ENCODE measurements at places on chromosomes 11 and 22.
A peak's percentile ranks its signal among the peaks of the same experiment; 100 is the strongest.

DNA sequence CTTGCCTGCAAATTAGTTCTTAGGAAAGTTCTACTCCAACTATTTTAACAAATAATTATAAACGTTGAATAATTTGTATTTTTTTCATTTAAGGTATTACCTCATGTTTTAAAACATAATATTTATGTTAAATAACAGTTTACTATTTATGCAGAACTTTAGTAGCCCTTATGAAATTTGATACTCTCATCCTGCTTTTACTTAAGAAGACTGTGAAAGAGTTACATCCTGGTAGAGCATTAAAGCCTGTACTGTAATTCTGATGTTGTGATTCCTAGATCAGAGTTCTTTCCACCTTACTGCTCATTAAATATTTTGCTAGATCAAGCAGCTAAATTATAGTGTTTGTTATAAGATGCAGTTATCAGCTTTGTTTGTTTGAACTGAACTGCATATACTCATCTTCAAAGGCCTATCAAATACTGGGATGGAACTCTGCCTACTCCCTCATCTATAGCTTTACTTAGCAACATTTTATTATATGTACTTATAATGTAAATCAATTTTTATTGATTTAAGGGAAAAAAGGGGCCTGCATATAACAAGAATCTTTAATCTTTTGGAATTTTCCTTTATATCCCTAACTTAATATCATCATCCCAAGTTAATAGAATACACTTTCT lies 304.2 kb downstream of the DYNC2H1 start:
- no peak for DNase-seq

DNA sequence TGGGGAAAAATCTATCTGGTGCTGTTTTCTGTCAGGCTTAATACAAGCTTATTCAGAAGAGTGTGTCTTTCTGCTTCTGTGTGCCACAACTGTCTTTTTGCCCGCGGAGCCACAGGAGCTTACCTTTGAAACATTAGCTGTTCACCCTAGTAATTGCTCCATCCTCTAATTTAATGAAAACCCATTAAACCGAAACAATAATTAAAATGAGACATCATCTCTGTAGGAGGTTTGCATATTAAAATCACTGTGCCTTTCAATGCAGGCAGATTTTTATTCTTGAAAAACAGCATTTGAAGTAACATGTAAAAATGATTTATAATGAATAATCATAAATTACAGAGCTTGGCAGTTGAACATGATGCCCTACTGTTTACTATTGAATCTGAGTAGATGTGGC lies 102.3 kb downstream of the NELL1 start:
- DNase-seq = no peak

DNA sequence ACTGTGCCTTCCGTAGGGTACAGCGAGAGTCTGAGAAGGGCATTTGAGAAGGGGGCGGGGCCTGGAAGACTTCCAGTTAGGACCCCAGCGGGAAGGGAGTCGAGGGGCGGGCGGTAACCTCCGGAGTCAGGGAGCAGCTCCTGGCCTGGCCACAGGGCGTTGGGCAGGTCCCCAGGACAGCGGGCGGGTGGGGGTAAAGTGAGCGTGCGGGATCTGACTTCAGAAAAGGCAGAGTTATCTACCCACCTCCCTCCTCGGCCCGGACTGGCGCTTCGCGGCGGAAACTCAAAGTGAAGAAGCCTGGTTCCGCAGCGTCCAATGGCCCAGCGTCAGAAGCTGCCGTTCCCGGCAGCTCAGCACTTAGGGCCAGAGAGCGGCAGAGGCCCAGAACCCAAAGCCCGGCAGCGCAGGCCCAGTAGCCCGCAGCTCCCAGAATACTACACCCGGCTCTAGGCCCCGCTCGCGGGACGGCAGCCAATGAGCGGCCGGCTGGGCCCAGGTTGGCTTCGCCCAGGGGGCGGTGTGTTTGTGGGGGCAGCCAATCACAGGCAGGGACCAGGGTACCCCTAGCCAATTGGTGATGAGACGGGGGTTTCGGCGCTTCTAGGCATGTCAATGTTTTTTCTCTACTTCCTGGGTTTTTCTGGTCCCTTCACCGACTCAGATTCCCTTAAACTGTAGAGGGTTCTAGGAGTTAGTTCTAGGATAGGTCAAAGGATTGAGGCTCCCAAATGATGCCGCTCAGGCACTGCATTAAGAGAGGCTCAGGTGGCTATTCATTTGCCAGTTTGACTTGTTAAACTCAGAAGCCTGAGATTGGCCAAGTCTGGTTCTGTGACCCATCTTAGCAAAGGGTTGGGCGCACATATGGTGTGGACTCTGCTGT lies at the start of gene TRIM68:
TSS of gene TRIM68 (minus strand) at position 451 of the 886 bp plus-strand sequence. CDS start 2,727 bp downstream, outside the sequence.
- DNase-seq = peak; percentile 94

- DNase-seq = no peak
Measured at GRCh38 chr11:91264481-91264880, 960.1 kb upstream of the FAT3 start.

GRCh38 chr11:103870821-103871309 lies 165.6 kb upstream of the DDI1 start:
- DNase-seq = no peak

GRCh38 chr22:34804604-34805003 lies 261.4 kb upstream of the ISX start:
- DNase-seq = no peak

DNA sequence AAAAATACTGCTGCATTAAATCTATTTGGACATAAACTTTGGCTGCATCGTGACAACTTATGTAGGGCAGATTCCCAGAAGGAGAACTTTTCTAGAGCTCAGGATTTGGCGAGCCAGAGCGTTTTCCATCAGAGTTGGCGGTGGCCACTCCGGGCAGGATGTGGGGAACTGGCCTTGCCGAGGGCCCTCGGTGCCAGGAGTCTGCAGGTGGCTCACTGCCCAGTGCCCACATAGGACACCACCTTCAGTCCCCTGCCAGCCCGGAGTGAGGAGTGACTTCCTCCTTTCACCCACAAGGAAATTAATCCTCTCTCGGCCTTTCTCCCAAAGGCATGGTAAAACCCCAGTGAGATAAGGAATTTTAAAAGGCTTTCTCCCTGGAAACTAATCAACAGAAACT lies 1.6 kb upstream of the LGALS2 start:
- no peak for DNase-seq

- no peak for DNase-seq
Measured at GRCh38 chr11:2191883-2192282, 20.3 kb upstream of the TH start.

DNA sequence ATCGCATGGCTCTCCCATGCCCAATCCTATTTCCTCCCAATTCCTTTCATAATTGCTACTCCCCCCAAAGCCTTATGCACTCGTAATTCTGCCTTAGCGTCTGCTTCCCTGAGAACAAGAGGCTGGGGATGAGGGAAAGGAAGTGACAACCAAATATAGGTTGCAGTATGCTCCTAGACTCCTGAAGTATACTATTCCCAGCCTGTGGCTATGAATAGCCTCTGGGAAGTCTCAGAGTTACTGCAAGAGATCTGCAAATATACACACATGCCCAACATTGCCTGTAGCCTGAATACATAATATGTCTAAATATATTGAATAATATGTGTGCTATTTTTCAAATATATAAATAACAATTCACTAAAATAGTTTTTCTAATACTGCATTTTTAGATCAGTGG lies 96.1 kb upstream of the CD44 start:
- DNase-seq = no peak

- no peak for DNase-seq
Measured at GRCh38 chr11:8788616-8789015, 106.0 kb downstream of the RPL27A start.

GRCh38 chr11:112363527-112363926 lies 102.9 kb upstream of the PLET1 start:
- DNase-seq = no peak

GRCh38 chr22:43310311-43310710 lies 32.9 kb downstream of the SCUBE1 start:
- DNase-seq = no peak

GRCh38 chr22:29044657-29045176 lies 16.9 kb downstream of the C22orf31 start:
- DNase-seq = no peak

DNA sequence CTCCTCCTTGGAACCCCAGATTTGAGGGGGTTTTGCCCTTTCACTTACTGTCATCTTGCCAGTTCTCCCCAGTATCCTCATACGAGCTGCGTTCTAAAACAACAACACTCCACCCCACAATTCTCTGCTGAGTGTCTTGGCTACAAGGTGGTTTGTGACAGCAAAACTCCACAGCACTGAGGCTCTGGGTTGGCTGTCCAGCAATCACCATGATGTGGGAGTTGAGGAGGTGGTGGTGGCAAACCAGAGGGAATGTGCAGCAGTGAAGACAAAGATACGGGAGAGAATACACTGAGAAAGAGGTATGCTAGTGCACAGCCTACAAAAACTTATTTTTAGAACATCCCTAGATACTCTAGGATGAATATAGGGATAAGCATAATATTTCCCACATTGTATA lies 335.0 kb downstream of the C11orf87 start:
- DNase-seq = no peak

DNA sequence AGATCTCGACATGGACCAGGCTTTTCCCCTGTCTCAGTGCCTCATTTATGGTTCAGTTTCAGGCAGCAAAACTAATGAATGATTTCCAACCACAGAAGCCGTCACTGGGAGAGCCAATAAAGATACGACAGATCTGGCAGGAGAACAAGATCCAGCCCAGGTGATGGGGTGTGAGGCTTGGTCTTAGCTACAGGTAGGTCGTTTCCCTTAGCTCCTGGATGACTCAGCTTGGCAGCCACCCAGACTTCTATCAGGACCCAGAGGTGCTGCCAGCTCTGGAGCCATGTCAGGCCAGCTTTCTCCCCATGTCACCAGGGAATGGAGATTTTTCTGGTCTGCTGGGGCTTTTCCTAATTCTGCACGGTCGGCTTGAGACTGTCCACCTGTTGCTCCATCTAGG lies 36.3 kb upstream of the APOBEC3A start:
- DNase-seq = peak; percentile 5

- peak; percentile 75 for DNase-seq
Measured at GRCh38 chr11:114036147-114036811, 23.2 kb upstream of the ZBTB16 start.

DNA sequence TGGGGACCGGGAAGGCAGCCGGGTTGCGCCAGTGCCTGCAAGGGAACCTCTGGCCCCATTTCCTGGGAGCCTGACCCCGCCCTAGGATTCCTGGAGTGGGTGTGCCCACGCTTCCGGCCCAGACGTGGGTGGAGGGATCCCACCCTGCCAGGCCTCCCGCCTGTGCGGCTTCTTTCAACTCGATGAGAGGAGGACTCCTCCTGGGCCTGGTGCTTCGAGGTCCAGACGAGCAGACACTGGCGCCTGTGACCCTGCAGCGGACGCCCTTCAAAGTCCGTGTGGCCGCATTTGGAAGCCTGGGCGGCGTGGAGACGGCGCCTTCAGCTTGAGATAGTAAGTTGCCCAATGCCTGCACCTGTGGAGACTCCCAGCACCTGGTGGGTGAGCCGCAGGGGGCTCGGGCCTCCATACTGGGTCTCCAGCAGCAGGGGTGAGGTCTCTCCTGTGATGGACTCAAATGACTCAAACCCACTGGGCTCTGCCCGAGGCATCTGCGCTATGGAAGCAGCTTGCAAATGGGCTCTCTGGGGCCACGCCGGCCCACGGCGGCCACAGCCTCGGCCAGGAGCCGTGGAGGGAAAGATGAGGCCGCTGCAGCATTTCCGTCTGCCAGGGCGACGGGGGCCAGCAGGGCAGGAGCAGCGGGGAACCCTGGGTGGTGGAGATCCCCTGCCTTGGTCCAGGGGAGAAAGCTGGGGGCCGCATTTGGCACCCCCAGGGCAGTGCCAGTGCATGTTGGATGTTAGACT lies 64.3 kb upstream of the PPARA start:
- DNase-seq = no peak

GRCh38 chr11:90770007-90770406 lies 547.2 kb upstream of the CHORDC1 start:
- DNase-seq = no peak

DNA sequence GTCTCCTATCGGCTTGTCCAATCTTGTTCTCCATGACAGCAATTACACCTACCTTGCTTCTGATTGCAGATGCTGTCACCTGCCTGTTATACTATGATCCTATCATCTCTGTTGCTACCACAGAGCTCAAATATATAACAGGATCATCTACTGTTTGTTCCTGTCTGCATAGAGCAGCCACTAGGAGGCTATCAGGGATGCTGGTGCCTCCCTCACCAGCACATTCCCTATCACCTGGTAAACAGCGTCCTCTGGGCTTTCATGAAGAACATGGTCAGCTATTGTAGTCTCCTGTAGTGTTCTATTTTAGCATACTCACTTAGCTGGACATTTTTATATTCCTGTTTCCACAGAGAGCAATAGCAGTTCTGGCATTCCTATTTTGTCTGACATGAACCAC lies 87.8 kb upstream of the FAT3 start:
- no peak for DNase-seq

DNA sequence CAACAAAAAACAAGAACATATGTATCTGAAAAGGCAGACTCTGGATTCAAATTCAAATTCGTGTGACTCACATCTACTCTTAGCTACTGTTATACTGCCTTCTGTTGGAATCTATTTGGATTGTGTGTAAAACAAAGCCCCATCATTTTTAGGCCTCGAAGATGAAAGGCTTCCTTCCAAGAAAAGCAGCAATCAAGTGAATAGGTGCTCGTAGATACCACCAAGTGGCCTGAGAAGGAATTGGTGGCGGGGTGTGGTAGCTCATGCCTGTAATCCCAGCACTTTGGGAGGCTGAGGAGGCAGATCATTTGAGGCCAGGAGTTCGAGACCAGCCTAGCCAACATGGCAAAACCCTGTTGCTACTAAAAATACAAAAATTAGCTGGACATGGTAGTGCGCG lies 4.2 kb downstream of the GRAMD1B start:
- no peak for DNase-seq

DNA sequence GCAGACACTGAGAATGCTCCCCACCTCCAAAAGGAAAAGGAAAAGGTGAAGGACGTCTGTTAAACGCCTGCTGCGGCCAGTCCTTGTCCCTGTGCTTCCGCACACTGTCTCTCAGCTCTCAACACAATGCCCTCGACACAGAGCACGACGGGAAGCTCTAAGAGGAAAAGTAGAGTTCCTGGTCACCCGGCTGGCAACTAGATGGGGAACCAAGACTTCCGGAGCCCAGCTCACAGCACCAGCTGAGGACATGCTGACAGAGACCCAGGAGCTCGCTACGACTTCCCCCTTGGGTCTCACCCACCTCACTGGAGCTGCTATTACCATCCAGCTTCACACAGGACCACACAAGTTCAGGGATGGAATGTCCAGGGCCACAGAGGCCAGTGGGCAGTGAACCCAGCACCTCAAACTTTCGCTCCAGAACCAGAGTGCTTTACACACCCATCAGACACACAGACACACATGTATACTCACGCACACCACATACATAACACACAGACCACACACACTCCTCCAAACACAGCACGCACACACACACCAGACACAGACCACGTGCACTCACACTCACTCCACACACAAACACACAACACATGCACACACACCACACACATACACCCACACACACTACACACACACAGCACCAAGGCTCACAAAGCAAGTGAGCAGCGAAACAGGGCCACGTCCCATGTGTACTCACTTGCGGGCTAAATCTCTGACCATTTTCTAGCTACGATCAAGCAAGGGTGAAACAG lies 9.6 kb downstream of the SULT4A1 start:
- no peak for DNase-seq
